ENCODE measurements at places on chromosomes 7 and 10. TPM values are rescaled to one million over a fixed set of nuclear protein-coding genes. Genes with fewer than 3 reads are reported as not detected.

Gene ITGB8
- 30.6 TPM for total RNA-seq

DNA sequence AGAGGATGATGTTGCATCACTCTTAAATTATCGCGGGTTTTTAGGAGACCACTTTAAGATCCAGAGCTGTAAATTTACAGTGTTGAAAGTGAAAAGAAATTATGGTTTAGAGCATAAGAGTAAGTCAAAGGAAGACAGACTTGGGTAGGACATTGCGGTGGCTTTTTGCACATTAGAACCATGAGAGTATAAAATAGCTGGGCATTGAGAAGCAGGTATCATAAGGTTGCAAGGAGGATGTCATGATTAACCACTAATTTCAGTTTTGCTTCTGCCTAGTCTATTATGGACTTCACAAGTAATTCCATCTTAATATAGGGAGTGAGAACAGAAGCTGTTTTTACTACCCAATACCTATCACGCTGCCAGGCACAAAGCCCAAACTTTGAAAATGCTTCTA, 57.7 kb downstream of the CALCR start:
- no peak overlapping the region for H3K4me3 ChIP-seq
- H3K36me3 ChIP-seq = no peaks in the 10 kb centered on the region
- no peak for DNase-seq
- no peaks in the 10 kb centered on the region for H3K27me3 ChIP-seq
- H3K27ac ChIP-seq = no peak overlapping the region

- H3K27me3 ChIP-seq = no peaks in the 10 kb centered on the region
- DNase-seq = no peak
- no peaks in the 10 kb centered on the region for H3K36me3 ChIP-seq
- no peaks in the 10 kb centered on the region for H3K4me1 ChIP-seq
- H3K27ac ChIP-seq = no peak overlapping the region
Observed at GRCh38 chr7:36591636-36592035, 132.7 kb downstream of the AOAH start.

Gene DRGX
- total RNA-seq = not detected

All from esophagus squamous epithelium (tissue), 5 donors.